ENCODE measurements at places on chromosomes 16 and 17.

DNA sequence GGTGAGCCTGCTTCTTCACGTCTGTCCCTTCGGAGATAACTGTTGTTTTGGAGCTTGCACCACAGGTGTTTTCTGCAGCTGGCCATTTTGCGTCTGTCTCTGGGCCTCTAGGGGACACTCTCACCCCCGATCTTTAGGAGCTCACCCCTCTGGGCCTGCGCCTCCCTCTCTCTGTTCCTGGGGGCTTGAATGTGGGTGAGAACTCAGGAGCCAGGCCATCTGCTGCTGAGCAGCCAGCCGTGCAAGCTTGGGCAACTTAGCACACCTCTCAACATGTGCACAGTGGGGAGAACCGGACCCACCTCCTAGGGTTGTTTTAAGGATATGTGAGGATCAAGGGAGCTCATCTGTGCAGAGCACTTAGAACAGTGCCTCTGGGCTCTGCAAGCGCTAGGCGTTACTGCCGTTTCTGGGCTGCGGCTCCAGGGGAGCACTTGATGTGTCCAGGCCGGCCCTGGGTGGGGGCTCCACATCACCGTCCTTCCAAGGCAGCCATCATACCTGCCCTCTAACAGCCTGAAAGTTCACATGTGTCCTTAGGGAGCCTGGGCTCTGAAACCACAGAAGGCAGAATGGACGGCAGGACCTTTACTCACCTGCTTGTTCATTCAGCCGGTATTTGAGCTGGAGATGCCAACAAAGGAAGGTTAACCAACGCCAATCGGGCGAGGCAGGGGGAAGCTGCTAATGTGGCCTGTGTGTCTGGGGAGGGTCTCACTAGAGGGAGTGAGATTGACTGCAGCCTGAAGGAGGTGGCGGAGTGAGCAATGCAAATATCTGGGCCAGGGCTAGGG lies 66.3 kb downstream of the MRC2 start:
- DNase-seq = no peak

- no peak for DNase-seq
Observed at GRCh38 chr16:70747703-70748631, 53.0 kb downstream of the VAC14 start.

DNA sequence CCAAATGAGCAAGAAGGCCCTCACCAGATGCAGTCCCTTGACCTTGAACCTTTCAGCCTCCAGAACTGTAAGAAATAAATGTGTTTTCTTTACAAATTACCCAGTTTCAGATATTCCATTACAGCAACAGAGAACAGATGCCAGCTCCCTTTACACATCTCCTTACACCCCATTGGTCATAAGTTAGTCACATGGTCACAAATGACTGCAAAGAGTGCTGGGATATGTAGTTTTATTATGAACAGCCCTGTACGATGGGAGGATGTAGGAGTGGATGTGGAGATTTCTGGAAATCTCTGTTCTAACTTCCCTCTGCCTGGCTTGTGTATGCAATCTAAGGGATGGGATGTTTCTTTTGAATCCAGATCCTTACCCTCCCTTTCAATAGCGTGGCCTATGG lies 13.3 kb upstream of the RPL38 start:
- peak; percentile 58 for DNase-seq

- DNase-seq = peak; percentile 67
Observed at GRCh38 chr16:48862087-48862532, 252.1 kb upstream of the N4BP1 start.

DNA sequence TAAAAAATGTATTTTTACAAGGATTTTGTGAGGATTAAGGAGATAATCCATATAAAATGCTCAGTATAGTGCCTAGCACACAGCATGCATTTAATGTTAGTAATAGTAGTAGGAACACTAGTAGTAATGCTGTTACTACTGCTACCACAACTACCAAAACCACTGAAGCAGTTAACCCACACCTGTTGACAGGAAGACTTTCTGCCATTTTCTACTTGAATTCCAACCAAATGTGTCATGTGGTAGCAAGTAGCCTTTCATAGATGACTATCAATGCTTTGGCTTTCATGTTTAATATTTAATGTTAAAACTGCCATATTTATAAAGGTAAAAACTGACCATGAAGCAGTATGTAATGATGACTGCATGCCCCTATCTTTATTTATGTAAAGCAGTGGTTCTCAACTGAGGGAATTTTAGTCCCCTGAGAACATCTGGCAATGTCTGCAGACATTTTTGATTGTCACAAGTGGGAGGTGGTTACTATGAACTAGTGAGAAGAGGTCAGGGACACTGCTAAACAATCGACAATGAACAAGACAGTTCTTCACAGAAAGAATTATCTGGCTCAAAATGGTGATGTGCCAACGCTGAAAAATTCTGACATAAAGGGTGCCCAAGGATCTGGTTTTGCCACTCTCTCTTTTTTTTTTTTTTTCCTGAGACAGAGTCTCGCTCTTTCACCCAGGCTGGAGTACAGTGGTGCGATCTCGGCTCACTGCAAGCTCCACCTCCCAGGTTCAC lies 89.4 kb downstream of the ITFG1 start:
- no peak for DNase-seq

DNA sequence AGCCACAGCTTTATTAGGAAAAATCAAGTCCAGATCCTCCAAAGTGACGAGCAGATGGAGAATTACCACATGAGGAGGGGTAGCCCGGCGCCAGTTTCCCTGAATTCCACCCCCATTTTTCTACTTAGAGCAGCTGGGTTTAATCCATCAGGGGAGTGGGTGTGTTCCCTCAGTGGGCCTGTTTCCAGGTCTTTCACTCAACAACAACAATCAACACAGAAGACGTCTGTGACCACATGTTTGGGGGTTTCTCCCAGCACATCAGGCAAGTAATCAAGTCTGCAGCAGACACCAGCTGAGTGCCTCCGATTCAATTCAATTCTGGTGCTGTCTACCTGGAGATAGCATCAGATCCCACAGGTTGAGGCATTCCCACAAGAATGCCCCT lies 6.8 kb downstream of the SLC6A2 start:
- peak; percentile 64 for DNase-seq

GRCh38 chr16:67773099-67773498 lies 33.3 kb downstream of the RANBP10 start:
- DNase-seq = no peak

DNA sequence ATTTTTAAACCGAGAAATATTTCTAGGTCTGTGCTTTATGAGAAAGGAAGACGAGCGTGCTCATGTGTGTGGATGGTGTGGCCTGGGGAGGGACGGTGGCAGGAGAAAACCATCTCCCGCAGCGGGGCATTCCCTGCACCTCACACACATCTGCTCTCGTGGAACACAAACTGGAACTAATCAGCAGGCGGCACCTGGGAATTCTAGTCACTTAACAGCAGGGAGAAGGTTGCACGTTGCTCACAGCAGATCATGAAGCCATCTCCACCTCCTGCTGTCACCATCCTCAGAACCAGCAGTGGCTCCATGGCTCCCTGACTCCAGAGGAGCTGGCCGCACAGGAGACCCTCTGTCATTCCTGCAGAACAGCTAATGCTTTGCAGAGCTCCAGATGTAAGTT lies 35.2 kb downstream of the ADCY9 start:
- no peak for DNase-seq

- no peak for DNase-seq
Observed at GRCh38 chr17:11493936-11494335, 104.3 kb upstream of the DNAH9 start.

DNA sequence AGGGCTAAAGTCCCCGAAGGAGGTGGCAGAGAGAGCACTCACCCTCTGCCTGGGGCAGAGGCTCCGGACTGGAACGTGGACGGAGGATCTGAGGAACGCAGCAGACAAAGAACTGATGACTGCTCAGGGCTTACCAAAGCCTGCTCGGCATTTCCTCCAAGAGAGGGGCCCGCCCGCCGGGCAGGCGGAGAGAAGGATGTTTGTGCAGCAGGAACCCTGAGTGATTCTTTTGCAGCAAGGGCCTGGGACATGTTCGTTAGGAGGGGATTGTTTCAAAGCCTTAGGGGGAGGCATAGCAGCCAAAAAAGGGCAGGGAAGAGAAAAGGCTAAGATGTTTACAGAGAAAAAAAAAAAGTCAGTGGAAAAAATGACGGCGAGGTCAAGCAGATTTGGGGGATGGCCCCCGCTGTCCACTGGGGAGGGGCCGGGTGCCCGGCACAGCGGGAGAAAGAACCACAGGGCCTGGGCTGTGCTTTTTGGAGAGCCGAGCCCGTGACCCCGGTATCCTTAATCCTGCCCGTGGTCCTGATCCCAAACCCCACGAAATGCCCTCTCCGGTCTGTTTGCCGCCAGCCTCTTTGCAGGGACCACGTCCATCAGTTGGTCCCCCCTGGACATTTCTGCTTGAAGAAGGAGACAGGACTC lies 129.3 kb downstream of the NTN1 start:
- peak; percentile 45 for DNase-seq

DNA sequence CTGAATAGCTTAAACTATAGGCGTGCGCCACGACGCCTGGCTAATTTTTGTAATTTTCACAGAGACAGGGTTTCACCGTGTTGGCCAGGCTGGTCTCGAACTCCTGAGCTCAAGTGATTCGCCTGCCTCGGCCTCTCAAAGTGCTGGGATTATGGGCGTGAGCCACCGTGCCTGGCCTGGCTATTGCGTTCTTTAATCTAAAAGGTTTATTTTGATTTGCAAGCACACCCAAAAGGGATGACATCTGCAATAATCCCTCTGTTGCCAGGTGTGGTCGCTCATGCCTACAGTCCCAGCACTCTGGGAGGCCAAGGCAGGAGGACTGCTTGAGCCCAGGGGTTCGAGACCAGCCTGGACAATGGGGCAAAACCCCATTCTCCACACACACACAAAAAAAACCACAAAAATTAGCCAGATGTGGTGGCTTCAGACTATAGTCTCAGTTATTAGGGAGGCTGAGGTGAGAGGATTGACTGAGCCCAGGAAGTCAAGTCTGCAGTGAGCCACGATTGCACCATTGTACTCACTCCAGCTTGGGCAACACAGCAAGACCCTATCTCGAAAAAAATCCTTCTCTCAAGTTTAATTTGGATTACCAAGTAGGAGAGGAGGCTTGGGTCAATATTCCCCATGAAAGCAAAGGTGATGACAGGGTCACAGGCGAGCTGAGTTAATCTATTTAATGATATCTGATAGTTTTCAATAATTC lies 144.1 kb downstream of the PARN start:
- DNase-seq = peak; percentile 57

- no peak for DNase-seq
Observed at GRCh38 chr16:67206838-67207248, 7.9 kb downstream of the ELMO3 start.

GRCh38 chr16:61892531-61892930 lies 143.7 kb downstream of the CDH8 start:
- DNase-seq = no peak

Measured in AG10803 (cell line).